Activated T-helper 1 cell treated with anti-CD3 and anti-CD28 coated beads, Interleukin-2, amount 50 U/mL, for 16 hours (primary cell): ENCODE measurements at places on chromosomes 5 and 9.

GRCh38 chr5:175848676-175849075 is 22.7 kb upstream of the CPLX2 start:
- no peak for DNase-seq

DNA sequence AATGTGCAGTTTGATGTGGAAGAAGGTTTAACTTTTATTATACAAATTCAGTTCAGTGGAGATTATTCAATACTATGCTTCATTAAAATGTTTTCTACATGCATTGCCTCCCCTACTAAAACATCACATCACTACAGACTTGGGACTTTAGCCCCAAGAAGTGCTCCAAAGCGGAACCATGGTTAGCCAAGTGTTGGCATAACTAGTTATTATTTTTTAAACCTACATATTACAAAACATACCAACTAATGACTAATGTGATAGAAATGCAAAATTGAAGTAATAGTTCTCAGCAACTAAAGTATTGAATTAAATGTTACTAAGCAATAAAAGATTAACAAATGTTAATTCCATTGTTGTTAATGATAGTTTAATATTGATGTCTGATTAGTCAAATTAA is 74.5 kb downstream of the XRCC4 start:
- DNase-seq, result no peak

GRCh38 chr5:160341309-160341870 is 29.0 kb upstream of the CCNJL start:
- DNase-seq, result no peak

DNA sequence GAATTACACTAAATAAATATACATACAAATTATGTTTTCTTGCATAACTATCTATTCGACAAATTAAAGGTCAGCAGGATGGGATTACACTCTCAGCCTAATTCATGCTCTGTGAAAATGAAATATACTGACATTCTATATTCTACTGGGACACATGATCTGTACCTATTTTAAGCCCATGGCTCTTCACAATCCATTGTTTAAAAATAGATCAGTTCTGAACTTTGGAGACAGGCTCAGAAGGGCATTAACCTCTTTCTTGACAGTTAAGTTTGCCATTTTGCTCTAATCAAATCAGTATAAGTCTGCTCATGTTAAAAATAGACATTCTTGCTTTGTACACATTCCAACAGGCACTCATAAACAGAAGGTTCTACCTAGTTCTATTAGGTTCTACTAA is 361.2 kb downstream of the HCN1 start:
- no peak for DNase-seq

GRCh38 chr5:15943487-15943886 is 236.1 kb downstream of the MARCHF11 start:
- no peak for DNase-seq

GRCh38 chr5:149719666-149720065 is 10.4 kb upstream of the PPARGC1B start:
- DNase-seq, result no peak

DNA sequence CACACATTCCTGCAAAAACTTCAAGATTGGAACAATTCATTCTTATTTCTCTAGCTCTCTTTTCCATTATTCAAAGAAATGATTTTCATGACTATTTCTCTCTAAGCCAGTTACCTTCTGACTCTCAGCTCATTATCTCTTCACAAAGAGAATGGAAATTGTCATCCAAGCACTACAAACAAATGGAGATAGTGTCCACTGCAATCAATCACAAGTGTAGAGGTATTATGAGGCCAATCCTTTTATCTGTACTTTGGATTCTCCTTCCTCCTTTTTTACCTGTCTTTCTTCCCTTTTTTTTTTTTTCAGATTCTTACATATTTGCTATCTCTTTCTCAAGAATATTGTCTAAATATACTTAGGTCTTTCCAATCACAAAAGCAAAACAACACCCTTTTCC is 497.7 kb upstream of the MEF2C start:
- DNase-seq, result no peak

GRCh38 chr5:7754490-7754889 is 96.4 kb downstream of the CFAP90 start:
- no peak for DNase-seq

GRCh38 chr5:58403822-58404433 is 56.0 kb downstream of the PLK2 start:
- no peak for DNase-seq

DNA sequence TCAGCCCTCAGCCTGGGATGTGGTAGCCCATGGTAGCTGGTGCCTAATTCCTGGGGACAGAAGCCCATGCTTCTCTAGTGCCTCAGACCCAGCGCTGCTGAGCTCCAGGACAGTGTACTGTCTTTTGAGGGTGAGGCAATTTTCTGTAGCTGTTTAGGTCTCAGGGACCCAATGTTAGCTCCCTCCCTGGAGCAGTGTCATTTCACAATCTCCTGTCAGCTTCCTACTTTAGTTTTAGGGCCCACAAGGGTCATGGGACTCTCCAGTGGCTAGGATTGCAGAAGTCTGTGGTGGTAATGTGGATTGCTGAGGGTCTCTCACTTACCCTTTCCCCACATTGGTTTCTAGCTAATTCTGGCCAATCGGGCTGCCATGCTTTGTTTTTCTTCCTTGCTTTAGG is 67.7 kb upstream of the CCL21 start:
- no peak for DNase-seq

DNA sequence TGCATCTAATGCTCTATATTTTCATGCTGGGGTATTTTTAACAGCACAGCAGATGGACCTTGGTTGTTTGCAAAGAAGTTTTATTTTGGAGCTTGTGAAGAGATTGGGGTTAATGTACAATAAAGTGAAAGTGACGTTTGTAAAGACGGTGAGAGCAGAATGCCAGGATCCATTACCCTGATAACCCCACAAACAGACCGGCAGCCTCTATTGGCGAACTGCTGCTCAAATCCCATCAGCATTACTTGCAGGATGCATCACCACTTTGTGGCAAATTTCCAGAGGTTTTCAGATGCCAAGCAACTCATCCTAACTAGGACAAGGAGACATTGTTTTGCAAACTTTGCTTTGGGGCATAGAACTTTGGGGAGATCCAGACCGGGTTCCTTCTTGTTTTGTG is 383.3 kb upstream of the ZNF462 start:
- no peak for DNase-seq

- DNase-seq, result no peak
Measured at GRCh38 chr5:125914471-125914870, 508.7 kb upstream of the GRAMD2B start.
